ENCODE measurements at places on chromosomes 6 and 20.

DNA sequence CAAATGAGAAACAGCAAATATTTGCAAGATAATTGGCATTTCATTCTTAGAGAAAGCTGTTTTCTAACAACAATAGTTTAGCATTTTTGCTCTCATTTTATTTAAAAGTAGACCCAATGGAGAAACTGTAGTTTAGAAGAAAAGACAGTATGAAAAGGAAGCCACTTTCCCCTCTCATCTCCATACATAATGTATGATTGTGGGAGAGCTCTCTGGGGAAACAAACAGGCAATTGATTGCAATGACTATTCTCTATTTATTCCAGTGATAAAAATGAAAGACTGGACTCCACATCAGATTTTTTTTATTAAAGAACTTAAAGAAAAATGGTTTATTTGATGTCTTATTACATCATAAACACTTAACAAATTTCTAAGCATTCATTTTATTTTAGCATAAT, 116.8 kb upstream of the SASH1 start:
- DNase-seq = no peak

GRCh38 chr20:44024820-44025580, 110.3 kb downstream of the TOX2 start:
- DNase-seq = no peak

DNA sequence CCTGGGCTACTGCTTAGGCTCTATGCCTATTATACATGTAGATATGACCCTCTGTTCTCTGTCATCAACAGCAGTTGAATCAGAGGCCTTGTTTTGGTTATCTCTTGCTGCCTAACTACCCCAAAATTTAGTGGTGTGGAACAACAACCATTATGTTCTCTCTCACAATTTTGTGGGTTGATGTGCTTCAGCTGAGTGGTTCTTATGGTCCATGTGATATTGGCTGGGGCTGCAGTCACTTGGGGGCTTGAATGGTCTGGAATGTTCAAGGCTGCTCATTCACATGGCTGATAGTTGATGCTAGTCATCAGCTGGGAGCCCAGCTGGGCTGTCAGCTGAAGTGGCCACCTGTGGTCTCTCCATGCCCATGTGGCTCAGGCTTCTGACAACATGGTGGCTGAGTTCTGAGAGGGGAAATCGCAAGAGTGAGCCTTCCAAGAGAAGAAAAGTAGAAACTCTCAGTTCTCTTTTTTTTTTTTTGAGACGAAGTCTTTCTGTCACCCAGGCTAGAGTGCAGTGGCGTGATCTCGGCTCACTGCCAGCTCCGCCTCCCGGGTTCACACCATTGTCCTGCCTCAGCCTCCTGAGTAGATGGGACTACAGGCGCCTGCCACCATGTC, 47.8 kb downstream of the SHLD1 start:
- no peak for DNase-seq

DNA sequence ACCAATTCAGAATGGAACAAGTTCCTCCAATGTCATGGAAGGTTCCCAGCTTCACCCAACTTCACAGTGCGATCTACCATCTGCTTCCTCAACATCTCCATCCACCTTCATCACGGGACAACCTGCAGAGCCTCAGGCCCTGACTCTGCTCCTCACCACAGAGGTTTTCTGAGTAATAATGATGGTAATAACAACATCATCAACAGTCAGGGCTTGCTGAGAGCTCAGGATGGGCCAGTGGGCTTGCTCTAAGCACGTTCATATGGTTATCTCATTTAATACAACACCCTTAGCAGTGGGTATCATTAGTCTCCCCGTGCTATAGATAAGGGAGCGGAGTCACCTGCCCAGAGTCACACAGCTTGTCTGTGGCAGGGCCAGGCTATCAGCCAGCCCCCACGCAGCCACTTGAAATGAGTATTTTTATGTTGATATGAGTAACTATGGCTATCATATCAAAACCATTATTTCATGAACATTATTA, 38.6 kb downstream of the PREX1 start:
- no peak for DNase-seq

DNA sequence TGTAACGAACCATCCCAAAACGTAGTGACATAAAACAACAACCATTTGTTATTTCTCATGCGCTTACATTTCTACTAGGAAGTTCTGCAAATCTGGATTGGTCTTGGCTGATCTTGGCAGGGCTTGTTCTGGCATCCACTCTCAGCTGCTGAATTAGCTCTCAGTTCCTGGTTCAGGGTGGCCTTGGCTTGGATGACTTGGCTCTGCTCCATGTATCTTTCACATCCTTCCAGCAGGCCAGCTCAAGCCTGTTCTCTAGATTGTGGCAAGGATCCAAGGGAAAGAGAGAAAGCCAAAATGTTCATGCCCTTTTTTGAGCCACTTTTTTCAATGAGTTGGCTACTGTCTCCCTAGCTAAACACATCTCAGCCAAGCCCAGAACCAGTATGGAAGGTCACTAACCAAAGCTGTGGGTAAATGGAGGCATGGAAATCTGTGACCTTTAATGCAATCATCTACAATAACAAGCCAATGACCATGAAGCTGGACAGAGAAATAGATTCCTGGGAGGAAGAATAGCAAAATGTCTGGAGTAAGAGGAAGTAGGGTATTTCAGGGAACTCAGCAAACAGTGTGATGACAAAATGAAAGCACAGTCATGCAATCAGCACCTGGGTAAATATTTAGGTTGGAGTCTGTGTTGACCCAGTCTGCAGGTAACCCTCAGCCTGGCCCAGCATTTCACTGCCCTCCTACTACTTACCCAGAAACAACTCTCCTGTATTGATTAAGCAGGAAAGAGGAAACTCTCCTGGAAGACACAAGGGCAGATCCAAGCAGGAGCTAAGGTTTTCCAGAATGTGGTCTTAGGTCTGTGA, 32.7 kb upstream of the SNAP25 start:
- DNase-seq = no peak

- DNase-seq = no peak
Observed at GRCh38 chr6:170522565-170523183, 30.4 kb downstream of the PSMB1 start.

DNA sequence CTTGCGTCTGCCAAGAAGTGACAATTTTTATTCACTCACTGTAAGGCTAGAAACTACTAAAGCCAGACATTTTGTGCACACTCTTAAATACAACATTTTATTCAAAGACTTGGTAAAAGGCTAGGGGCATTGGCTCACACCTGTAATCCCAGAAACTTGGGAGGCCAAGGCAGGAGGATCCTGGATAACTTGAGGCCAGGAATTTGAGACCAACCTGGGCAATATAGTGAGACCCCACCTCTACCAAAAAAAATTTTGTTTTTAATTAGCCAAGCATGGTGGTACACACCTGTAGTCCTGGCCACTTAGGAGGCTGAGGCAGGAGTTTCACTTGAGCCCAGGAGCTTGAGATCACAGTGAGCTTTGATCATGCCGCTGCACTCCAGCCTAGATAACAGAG, 11.3 kb upstream of the SENP6 start:
- DNase-seq = no peak

DNA sequence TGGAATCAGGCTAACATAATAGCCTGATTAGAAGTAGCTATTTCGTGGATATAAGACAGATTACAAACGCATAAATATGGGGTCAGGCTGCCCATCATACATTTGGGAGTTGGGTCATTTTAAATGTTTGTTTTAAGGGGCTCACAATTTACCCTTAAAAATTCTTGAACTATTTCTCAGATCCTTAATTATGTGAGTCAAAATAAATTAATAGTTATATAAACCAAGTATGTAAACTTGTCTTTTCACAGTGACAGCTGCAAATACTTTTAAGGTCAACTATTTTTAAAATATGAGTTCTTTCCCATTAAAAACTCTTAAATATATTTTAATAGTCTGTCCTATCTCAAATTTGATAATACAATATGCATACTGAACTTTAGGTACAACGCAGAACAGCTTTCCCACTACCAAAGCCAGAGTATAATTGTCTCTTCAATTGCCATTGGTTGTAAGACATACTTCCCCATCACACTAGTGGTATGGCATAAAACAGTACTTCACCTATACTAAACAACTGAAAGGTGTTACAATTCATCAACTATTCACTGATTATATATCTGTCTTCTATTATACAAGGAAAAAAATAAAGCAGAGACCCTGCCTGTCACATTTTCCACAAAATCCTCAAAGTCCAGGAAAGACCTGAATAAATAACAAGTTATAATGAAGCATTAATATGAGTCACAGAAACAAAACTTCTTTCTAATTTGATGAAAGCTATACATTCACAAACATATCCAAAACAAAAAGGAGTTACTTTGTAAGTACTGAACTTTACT, 80.8 kb upstream of the COL21A1 start:
- DNase-seq = no peak

- no peak for DNase-seq
Observed at GRCh38 chr6:37141281-37142049, 28.5 kb upstream of the PIM1 start.

DNA sequence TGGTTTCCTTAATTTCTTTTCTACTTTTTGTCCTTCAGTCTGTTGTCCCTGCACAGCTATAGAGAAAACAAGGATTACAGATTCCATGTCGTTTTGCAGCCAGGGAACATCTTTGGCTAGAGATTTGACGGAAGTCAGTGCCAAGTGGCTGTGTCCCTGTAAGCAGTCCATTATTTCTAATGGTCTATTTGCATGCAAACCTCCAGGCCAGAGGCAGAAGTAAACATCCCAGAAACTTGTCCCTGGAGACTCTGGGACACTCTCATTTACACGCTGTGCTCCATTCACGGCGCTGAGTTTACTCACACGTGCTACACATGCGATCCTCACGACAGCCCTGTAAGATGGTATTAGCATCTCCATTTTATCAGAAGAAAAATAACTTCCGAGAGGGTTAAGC, 355.5 kb downstream of the PRKN start:
- no peak for DNase-seq

GRCh38 chr20:62143957-62144825, 622 bp downstream of the SS18L1 start:
- DNase-seq = no peak

- DNase-seq = no peak
Observed at GRCh38 chr6:61711849-61712248, 574.2 kb downstream of the KHDRBS2 start.

GRCh38 chr20:51420805-51421204, 121.7 kb downstream of the NFATC2 start:
- DNase-seq = no peak

DNA sequence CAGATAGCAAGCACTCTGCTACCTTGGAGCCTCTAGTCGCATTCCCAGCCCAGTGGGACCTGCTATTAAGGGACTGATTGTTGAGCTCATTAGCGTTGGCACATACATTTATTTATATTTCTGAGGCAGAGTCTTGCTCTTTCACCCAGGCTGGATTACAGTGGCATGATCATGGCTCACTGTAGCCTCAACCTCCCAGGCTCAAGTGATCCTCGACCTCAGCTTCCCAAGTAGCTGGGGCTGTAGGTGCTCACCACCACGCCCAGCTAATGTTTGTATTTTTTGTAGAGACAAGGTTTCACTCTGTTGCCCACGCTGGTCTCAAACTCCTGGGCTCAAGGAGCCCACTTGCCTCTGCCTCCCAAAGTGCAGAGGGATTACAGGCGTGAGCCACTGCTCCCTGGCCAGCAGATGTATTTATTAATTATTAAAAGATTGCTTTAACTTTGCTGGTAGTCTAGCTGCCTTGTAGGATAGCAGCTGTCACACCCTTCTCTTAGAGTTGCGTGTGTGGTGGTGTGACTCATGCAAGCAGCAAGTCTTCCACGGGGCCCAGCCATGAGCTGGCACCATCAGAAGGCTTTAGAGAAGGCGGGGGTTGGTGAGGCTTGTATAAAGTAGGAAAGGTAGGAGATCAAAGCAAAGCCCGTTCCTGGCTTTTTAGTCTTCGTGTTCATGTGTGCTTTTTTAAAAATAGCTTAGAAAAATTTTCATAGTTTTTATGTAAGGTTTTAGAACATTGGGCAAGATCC, 16.5 kb downstream of the ACTR5 start:
- DNase-seq = peak; percentile 77

GRCh38 chr20:51204051-51204715, 181.3 kb upstream of the KCNG1 start:
- no peak for DNase-seq
